ENCODE measurements at places on chromosomes 12 and 14.

- DNase-seq: no peak
Measured at GRCh38 chr14:75602503-75602902, 24.1 kb downstream of the FLVCR2 start.

DNA sequence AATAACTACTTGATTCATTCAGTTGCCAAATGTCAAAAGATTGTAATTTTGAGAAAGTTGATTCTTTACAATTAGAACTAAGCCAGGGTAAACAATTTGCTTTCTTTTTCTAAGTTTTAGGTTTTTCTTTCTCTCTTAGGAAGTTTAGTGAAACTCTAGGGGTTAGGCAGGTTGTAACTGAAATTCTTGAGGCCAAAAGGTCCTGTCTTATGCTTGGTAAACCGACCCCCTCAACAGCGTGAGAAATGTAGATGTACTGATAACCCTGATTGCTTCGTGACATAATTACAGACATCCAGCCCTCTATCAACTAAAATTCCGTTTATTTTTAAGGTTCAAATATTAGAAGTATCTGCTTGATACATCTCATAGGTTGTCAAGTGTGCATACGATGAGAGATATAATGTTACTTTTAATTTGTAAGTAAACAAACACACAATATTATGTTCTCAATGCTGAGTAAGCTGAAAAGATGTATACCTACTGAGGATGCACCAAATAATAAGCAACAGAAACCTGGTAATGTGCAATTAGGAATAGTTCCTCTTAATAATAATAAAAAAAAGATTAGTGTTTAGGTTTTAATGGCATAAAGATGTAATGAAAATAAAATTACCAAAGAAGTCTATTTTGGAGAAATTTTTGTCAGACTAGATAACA, 7.2 kb downstream of the FUT8 start:
- no peak for DNase-seq

- DNase-seq: no peak
Measured at GRCh38 chr14:24298892-24299254, 707 bp downstream of the DHRS1 start.

- no peak for DNase-seq
Measured at GRCh38 chr14:22926316-22926715, 2.9 kb downstream of the PRMT5 start.

DNA sequence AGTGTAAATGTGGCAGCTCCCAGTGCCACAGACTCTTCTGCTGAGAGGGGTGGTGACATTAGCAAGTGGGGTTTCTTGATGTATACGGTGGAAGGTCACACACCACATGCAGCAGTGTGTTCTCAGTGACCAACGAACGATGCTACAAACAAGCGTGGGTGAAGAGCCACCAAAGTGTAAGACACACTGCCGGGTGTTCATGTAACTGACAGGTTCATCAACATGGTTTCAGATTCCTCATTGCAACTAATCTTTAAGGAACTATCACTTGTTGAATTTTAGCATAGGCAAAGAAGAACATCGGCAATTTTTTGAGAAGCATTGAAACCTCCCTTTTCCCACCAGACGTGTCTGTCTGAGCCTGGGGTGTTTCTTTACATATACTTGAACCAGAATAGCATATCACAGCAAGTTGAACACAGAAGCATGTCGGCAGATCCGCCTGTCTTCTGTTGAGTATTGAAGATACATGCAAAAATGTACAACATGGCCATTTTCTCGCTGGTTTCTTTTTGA, 58.8 kb downstream of the PPP2R5C start:
- no peak for DNase-seq

GRCh38 chr14:99981806-99982205, 83.4 kb upstream of the EVL start:
- DNase-seq: no peak

DNA sequence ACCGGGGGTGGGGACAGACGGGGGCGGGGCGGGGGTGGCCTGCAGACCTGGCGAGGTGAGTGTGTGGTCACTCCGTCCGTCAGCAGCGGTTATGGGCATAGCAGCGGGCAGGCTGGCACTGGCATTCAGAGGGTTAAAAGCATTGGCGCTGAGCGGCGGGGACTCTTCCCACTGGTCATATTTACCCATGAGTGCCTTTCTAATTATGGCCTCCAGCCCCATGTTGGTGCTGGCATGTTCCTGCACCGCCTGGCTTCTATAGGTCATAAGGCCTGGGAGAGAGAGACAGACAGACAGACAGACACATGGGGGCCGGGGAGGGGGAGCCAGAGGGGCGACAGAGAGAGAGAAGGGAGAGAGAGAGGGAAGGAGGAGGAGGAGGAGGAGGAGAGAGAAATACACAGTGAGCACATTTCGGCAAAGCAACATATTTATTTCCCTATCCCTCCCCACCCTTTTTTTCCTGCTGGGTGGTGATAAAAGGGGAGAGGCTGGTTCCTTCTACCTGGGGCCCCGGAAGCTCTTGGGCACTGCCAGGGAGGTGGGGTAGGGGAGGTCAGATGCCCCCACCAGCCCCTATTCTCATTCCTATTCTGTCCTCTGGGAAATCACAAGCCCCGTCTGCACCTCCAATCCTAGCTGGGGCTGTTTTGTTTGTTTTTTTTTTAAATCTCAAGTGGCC, 32.6 kb downstream of the RFLNA start:
- no peak for DNase-seq
